ENCODE measurements at places on chromosomes 1 and 21. TPM values are rescaled to one million over a fixed set of nuclear protein-coding genes. Genes with fewer than 3 reads are reported as not detected.
A peak's percentile ranks its signal among the peaks of the same experiment; 100 is the strongest.

The ADGRL2 gene
- total RNA-seq = 270 TPM

DNA sequence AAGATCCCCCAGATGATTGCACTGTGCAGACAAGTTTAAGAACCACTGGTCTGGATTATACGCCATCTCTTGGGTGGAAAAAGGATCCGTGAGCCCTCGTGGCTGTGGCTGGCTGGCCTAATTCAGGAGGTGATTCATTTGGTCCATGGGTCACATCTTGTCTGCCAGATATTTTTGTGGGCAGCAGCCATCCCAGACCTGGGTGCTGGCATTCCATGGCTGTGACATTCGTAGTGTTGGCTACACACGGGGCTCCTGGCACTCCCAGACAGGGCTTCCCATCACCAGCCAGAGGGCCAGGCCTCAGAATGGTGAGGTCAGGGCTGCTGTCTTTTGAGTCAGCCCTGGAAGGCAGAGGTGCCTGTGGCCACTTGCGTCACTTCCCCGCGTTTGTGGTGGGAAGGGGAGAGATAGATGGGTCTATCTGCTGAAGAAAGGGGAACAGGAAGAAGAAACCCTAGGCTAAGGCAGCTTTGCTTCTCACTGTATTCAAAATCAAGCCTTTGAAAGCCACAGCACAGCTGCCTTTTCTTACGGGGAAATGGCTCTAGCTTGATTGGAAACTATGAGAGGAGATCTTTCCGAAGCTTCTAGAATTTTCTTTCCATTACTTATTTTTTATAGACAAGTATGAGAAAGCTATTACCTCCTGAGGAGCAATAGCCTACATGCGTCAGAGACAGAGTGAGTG lies 32.4 kb downstream of the EIF2D start:
- DNase-seq = no peak
- H3K36me3 ChIP-seq = no peaks in the 10 kb centered on the region
- H3K4me1 ChIP-seq = peaks cover 8% of the 10 kb centered on the region

The HSD3B2 gene
- not detected for total RNA-seq

DNA sequence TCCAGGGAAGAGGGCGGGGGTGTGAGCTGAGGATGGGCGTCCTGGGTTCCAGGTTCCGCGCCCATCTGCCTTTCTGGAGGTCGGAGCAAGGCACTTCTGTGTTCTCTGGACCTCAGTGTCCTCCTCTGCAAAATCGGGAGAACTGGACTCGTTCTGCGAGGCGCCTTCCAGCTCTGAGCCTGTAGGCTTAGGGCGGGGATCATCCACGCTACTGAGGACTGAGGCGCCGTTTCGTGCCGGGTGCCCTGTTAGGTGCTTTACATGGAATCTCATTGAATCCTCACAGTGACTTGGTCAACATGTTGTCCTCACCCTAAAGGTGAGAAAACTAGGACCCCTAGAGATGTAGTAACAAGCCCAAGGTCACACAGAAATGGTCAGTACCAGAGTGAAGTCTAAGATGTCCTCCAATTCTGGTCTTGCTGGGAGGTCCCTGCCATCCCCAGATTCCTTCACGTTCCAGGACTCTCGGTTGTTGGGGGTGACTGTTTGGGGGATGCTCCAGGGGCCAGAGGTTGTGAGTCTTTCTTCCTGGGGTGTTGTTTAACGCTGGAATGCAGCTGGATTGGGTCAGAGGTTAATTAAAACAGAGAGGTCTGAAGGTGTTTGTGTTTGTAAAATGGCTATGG lies 677 bp downstream of the PRKAA2 start:
- DNase-seq = peak; percentile 62
- H3K27me3 ChIP-seq = peaks cover 24% of the 10 kb centered on the region
- peaks cover 19% of the 10 kb centered on the region for H3K4me1 ChIP-seq

DNA sequence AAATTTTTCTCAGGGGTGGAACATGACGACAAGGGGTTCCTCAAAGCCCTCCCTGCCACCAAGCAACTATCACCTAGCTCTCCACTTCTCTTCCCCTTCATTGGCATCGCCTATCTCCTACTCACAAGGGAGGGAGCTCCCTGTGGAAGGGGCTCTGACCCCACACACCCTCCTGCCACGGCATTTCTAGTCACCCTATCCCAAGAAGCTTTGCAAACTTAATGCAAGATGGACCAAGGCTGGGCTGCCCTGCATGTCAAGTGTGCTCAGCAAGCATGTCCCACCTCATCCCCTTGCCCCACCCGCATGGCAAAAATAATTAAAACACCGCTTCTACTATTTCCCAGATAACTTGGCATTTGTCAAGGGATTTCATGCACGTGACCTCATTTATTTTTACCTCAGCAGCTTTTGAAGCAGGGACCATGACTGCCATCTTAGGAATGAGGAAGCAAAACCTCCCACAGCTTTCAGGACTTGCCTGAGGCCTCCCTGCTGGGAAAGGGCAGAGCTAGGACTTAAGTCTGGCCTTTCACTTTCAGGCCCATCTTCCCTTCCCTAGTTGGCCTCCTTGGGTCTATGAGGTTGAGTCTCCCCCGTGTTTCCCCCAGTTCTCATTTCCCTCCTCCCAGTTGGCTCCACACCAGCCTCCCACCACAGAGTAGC lies 161.3 kb downstream of the TSEN15 start:
- no peaks in the 10 kb centered on the region for H3K36me3 ChIP-seq
- H3K27me3 ChIP-seq = no peaks in the 10 kb centered on the region
- H3K4me1 ChIP-seq = peaks cover 7% of the 10 kb centered on the region
- H3K4me3 ChIP-seq = no peak overlapping the region
- no peak overlapping the region for H3K27ac ChIP-seq
- no peak for DNase-seq

DNA sequence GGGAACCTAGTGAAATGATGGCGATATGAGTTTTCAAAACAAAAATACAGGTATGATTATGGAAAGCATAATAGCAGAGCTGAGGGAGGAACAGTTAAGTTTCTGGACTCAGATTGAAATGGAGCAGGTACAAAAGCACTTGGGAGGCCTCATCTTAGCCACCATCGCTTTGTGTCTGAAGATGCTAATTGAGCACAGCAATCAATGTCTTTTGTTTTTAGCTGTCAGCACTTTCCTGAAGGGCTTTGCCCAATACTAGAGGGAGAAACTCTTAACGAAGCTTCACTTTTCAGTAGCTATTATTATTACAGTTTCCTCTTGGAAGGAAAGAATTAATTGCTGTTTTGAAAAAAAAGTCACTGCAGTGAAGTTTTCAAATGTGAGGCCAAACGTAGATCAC lies 348.7 kb downstream of the RWDD3 start:
- H3K4me3 ChIP-seq = peak overlapping the region; percentile 32
- H3K4me1 ChIP-seq = peaks cover 40% of the 10 kb centered on the region
- DNase-seq = peak; percentile 55
- H3K27me3 ChIP-seq = no peaks in the 10 kb centered on the region
- peak overlapping the region; percentile 73 for H3K27ac ChIP-seq

DNA sequence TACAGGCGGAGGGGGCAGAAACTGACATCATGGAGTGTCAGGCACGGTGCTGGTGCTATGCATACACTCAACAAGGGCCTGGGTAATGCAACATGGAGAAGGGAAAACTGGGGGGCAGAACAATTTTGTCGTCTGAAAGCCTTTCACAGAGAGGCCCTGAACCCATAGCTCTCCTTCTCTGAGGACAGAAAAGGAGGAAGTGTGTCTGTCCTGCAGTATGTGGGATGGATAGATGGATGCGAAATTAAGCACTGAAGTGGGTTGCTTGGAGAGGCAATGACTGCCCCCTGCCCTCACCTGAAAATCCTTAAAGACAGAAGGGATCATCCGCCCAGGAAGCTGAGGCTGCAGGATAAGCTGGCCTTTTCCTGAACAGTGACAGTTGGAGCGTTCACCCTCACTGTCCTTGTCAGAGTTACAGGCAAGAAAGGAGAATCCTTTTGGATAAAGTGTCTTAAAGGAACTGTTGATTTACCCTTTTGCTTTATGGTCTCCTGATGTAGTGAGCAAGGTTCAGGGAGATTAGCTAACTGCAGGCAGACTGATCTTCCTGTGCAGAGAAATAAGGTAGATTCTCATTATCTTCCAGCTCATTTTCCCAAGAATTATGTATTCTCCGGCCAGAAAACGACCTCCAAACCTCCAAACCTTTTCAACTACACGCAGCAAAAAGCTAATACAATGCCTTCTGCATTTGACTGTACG lies 1.6 kb upstream of the FAM20B start:
- H3K27me3 ChIP-seq = peaks cover 13% of the 10 kb centered on the region
- H3K36me3 ChIP-seq = no peaks in the 10 kb centered on the region
- no peak for DNase-seq
- H3K4me1 ChIP-seq = peaks cover 15% of the 10 kb centered on the region
- H3K4me3 ChIP-seq = no peak overlapping the region
- no peak overlapping the region for H3K27ac ChIP-seq

The ITPKB gene
- total RNA-seq = 1.6 TPM

The GLUL gene
- total RNA-seq = 428 TPM

GRCh38 chr1:13881385-13882088 lies 181.5 kb downstream of the PRDM2 start:
- H3K4me1 ChIP-seq = no peaks in the 10 kb centered on the region
- H3K27me3 ChIP-seq = peaks cover 40% of the 10 kb centered on the region
- H3K36me3 ChIP-seq = no peaks in the 10 kb centered on the region
- no peak overlapping the region for H3K27ac ChIP-seq

The WNT4 gene
- not detected for total RNA-seq

GRCh38 chr1:54794451-54795355 lies 6.4 kb downstream of the TTC22 start:
- no peaks in the 10 kb centered on the region for H3K4me1 ChIP-seq
- no peak for DNase-seq

DNA sequence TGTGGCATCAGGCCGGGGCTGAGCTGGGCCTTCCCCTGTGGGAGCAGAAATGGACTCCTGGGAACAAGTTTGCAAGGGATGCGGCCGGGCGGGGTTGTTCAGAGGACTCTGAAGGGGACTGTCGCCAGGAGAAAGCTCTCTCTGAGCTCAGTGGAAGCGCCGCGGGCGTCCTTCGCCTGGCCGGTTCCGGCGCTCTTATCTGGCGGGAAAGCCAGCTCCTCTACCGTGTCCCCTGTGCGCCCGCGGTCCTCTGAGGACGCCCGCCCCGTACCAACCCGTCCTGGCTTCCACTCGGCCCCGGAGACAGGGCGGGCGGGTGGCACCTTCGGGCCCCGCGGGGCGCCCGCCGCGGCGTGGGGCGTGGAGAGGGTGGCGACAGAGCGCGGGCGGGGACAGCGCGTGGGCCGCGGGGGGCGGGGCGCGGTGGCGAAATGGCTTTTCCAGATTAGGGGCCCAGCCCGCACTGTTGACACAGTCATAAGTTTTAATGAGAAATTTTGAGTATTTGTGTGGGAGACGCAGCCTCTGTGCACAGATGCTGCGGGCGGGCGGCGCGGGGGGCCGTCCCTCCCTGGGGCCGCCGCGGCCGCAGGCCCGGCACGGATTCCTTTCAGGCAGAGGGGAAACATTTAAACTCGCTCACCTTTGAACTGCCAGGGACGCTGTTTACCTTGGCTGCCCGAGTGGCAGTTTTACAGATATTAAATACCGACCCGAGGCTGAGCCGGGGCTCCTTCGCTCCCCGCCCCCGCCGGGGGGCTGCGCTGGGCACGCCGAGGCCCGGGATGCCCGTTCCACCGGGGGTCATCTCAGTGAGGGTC lies 70.2 kb downstream of the FOXD2 start:
- H3K36me3 ChIP-seq = no peaks in the 10 kb centered on the region
- no peak overlapping the region for H3K27ac ChIP-seq
- H3K27me3 ChIP-seq = peaks cover 97% of the 10 kb centered on the region
- H3K4me3 ChIP-seq = peak overlapping the region; percentile 47

DNA sequence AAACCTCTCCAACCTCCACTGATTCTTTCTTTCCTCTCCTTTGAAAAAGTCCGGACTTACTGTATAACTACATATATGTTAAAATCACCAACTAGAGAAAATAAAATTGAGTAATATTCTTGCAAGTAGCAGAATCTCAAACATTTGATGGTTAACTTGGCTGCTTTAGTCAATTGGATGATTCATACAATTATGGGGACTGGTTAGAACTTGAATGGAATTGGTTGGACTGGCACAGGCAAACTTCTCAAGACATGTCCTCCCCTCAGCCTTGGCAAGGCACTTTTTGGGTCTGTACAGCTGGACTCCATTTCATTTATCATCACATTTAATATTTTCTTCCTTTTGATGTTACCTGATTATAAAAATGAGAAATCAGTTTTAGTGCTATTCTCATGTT lies 6.5 kb downstream of the WLS start:
- H3K36me3 ChIP-seq = no peaks in the 10 kb centered on the region
- H3K4me1 ChIP-seq = peaks cover 89% of the 10 kb centered on the region
- no peak for DNase-seq
- no peak overlapping the region for H3K27ac ChIP-seq

- no peaks in the 10 kb centered on the region for H3K36me3 ChIP-seq
- DNase-seq = no peak
- no peaks in the 10 kb centered on the region for H3K27me3 ChIP-seq
Measured at GRCh38 chr1:203703586-203703985, 61.4 kb upstream of the LAX1 start.

DNA sequence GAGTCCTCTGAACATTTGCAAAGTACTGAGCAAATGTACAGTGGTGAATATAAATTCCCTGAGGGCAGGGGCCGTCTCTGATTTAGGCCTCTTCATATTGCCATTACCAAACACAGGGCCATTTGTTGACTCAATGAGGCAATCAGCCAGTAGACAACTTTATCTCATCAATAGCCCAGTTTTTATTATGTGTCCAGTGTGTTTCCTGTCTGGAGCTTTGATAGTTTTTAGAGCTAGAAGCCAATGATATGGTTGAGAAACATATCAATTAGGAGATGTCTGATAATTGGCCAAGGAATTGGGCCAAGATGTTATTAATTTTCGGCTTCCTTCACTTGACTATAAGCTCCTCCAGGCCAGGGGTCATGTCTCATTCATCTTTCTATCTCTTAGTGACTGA lies 163.0 kb downstream of the ROR1 start:
- no peak for DNase-seq
- no peaks in the 10 kb centered on the region for H3K36me3 ChIP-seq
- no peak overlapping the region for H3K27ac ChIP-seq

The ARHGAP30 gene
- 0.06 TPM for total RNA-seq

All from neural progenitor cell (in vitro differentiated cells).